ENCODE measurements at places on chromosomes 7 and 10.

- peaks cover 4% of the 10 kb centered on the region for H3K27me3 ChIP-seq
- H3K36me3 ChIP-seq, result no peaks in the 10 kb centered on the region
- H3K4me1 ChIP-seq, result peaks cover 9% of the 10 kb centered on the region
- DNase-seq, result no peak
These were observed 20.8 kb downstream of the CYTH3 start for GRCh38 chr7:6251653-6252052.

DNA sequence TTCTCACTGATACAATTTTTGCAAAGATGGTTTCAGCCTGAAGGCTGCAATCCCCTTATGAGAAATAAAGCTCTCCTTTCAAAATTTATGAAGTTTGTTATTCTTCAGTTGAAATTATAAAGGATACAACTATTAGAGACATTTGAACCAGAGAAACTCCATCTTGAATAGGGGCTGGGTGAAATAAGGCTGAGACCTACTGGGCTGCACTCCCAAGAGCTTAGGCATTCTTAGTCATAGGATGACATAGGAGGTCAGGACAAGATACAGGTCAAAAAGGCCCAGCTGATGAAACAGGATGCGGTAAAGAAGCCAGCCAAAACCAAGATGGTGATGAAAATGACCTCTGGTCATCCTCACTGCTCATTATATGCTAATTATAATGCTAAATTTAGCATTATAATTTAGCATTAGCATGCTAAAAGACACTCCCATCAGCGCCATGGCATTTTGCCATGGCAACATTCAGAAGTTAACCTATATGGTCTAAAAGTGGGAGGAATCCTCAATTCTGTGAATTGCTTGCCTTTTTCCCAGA lies 22.4 kb upstream of the IFIT1B start:
- H3K4me3 ChIP-seq, result no peak overlapping the region
- H3K27me3 ChIP-seq, result peaks cover 16% of the 10 kb centered on the region
- peaks cover 8% of the 10 kb centered on the region for H3K4me1 ChIP-seq
- H3K36me3 ChIP-seq, result peaks cover 2% of the 10 kb centered on the region
- no peak overlapping the region for H3K27ac ChIP-seq
- DNase-seq, result no peak

DNA sequence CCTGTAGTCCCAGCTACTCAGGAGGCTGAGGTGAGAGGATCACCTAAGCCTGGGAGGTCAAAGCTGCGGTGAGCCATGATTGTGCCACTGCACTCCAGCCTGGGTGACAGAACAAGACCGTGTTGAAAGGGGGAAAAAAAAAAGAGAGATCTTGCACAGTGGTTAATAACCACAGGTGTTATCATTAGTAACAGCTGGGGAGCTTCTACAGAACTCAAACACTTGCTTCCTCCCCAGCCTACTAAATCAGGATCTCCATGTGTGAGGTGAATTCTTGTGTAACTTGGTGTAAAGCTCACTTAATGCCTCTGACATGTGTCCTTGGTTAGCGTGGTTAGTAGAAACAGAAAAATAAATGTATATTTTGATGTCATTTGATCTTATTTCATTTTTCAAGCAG lies 43.9 kb upstream of the BMS1 start:
- H3K4me1 ChIP-seq, result no peaks in the 10 kb centered on the region
- no peak overlapping the region for H3K4me3 ChIP-seq
- H3K36me3 ChIP-seq, result peaks cover 13% of the 10 kb centered on the region
- DNase-seq, result no peak

- H3K4me1 ChIP-seq, result peaks cover 12% of the 10 kb centered on the region
- H3K36me3 ChIP-seq, result no peaks in the 10 kb centered on the region
- no peaks in the 10 kb centered on the region for H3K27me3 ChIP-seq
- no peak overlapping the region for H3K4me3 ChIP-seq
These were observed 77.8 kb downstream of the TCF7L2 start for GRCh38 chr10:113027574-113028455.

DNA sequence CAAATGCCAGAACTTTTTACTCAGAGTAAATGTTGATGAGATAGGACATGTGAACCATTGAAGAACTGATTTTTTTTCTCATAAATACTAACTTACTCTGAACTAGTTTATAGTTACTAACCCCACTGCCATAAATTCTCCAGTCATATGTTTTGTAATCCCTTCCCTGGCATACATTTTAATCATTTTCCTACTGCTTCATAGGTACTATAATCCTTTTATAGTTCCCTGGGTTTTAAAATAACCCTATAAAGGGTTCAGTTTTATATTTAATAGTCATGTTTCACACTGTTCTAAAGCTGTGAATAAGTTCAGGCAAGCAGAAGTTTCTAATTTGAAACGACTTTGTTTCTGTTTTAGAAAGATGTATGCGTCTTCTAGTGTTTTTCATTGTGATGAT lies 28.9 kb downstream of the CNNM2 start:
- H3K4me1 ChIP-seq, result peaks cover 13% of the 10 kb centered on the region
- H3K27me3 ChIP-seq, result no peaks in the 10 kb centered on the region
- H3K36me3 ChIP-seq, result no peaks in the 10 kb centered on the region
- no peak for DNase-seq

GRCh38 chr7:94621120-94621519 lies 34.8 kb downstream of the SGCE start:
- no peak overlapping the region for H3K4me3 ChIP-seq
- H3K27me3 ChIP-seq, result no peaks in the 10 kb centered on the region
- no peak overlapping the region for H3K27ac ChIP-seq
- H3K4me1 ChIP-seq, result peaks cover 9% of the 10 kb centered on the region
- no peak for DNase-seq
